ENCODE measurements at places on chromosomes 7 and 10.
A peak's percentile ranks its signal among the peaks of the same experiment; 100 is the strongest.

GRCh38 chr7:112866424-112866823, 76.2 kb upstream of the TMEM168 start:
- no peak for DNase-seq

DNA sequence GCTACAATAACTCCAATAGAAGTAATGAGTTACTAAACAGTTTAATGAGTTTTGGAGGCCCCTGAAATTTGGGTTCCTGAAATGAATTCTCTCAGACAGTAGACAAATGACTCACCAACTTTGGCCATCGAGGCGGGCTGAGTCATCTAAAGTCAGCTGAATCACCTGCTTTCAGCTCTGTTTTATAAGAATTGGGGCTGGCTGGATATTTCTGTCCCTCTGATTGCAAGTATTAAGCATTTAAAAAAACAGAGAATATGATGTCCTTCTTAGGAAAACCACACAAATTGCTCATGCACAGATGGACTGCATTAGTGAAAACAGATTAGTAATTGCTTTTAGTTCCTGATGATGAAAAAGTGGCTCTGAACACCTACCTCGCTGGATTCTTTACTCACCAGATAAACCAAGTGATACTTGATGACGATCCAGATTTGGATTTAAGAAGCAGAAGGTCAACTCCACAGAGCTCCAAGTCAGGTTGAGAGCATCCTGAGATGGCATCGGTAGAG, 59.1 kb downstream of the ZNF365 start:
- DNase-seq = peak; percentile 99

- DNase-seq = peak; percentile 36
Measured at GRCh38 chr7:92735707-92736106, 100.7 kb downstream of the CDK6 start.

- DNase-seq = no peak
Measured at GRCh38 chr7:69035826-69036225, 562.4 kb upstream of the AUTS2 start.

- no peak for DNase-seq
Measured at GRCh38 chr10:129966889-129967578, 3.0 kb upstream of the EBF3 start.

GRCh38 chr10:47262606-47263533, 37.1 kb upstream of the GDF10 start:
- peak; percentile 8 for DNase-seq

DNA sequence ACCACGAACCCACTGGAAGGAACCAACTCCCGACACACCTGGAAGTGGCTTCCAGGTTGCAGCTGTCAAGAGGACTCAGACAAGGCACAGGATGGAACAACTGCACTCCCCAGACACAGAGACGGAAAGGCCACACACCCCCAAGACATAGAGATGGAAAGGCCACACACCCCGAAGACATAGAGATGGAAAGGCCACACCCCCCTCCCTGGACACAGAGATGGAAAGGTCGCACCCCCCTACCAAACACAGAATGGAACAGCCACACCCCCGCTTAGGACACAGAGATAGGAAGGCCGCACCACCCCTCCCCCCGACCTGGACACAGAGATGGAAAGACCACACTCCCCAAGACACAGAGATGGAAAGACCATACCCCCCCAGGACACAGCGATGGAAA, 7.6 kb downstream of the ZNF511 start:
- DNase-seq = no peak

GRCh38 chr7:29484280-29484679, 79.4 kb upstream of the PRR15 start:
- DNase-seq = no peak

GRCh38 chr7:55307123-55307916, 57.8 kb upstream of the LANCL2 start:
- no peak for DNase-seq

GRCh38 chr7:119943942-119944600, 328.9 kb upstream of the KCND2 start:
- DNase-seq = no peak

GRCh38 chr7:37956791-37957190, 36.4 kb downstream of the EPDR1 start:
- DNase-seq = no peak

GRCh38 chr7:28498636-28499035, 86.3 kb downstream of the CREB5 start:
- no peak for DNase-seq

DNA sequence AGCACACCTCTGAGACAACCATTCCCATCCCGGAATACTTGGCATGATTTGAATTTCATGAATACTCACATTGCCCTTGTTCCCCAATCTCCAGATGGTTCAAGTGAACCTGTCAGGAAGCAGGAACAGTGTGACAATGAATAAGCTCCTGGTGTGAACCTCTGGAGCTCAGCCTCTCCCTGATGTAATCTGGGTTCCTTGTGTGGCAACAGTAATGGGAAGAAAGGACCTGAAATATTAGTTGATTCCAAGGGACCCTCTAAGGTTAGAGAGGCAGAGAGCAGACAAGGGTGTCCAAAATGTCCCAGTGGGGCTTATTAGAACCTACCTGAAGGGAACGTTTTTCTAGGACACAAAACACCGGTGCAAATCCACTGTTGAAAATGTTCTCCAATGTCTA, 8.5 kb downstream of the OR2A7 start:
- no peak for DNase-seq

DNA sequence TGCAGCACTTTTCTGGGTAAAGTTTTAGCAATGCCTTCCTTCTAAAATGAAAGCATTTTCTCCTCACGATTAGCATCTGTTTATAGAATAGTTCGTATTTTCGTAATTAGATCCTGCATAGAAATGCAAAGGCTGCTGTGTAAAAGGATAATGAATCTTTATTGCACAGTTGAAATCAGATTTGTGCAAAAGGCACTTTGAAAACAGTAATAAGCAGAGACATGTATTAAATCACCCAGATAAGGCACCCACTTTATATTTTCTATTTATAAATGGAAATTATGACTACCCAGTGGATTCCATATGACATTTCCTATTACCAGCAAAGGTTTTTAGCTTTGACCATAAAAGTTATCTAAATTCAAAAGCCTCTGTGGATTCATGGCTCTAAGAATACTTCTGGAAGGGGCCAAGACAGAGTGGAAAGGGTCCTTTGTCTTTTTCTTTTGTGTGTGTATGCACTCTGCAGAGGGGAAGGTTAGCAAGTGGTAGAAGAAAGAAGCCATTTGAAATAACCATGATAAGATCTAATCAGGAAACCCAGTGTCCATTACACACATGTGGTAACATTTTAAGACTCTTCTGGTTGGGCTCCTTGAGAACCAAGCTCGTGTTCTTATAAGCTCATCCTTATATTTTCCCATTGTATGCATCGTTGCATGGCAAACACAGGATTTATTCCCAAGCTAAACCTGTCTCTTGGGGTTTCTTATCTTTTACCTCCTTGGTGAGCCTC, 612.1 kb downstream of the AUTS2 start:
- DNase-seq = no peak

All from BJ (cell line).